Suppressor macrophage (primary cell): ENCODE measurements at places on chromosomes 13 and 19.
A peak's percentile ranks its signal among the peaks of the same experiment; 100 is the strongest.

GRCh38 chr13:22240716-22241115, 569.8 kb downstream of the FGF9 start:
- no peak for DNase-seq

DNA sequence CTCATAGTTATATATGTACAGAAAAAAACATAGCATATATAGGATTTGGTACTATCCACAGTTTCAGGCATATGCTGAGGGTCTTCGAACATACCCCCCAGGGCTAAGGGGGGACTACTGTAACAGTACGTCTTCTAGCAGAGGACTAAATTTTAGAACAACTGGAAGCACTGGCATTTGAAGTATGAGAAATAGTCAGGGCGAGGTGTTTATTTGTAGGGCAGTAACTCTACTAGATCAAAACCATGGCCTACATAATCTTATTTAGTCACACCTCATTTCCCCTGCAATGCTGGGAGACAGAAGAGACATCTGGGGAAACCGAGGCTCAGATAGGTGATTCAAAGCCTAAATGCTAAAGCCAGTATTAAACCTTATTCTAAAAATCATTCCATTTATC, 245.6 kb downstream of the DCT start:
- no peak for DNase-seq

DNA sequence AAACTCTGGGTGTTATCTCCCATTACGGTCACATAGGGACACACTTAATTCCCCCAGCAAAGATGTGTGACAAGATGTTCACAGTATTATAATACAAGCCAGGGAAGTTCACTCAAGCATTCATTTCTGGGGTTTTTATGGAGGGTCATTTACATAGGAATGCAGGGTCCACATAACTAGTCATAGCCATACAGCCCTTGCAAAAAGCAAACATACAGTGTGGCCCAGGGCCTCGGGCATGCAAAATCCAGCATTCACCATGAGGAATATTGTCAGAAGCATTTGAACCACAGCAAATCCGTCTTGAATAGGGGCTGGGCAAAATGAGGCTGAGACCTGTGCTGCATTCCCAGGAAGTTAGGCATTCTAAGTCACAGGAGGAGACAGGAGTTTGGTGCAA, 13.0 kb upstream of the ZNF460 start:
- DNase-seq: no peak

DNA sequence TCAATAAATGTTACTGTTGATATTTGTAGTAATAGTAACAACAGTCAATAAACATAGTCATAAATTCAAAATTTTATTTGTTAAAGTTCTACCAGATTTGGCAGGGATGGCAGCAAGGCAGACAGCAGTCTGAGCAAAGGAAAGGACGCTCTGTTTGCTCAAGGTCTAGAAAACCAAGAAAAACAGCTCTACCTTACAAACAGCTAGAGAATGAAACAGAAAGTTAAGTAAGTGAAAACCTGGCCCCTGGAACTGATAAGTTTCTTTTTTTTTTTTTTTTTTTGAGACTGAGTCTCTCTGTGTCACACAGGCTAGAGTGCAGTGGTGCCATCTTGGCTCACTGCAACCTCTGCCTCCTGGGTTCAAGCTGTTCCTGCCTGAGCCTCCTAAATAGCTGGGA, 27.9 kb downstream of the ENOX1 start:
- DNase-seq: no peak

- DNase-seq: no peak
These were observed 16.0 kb upstream of the GNA15 start for GRCh38 chr19:3119693-3120380.

DNA sequence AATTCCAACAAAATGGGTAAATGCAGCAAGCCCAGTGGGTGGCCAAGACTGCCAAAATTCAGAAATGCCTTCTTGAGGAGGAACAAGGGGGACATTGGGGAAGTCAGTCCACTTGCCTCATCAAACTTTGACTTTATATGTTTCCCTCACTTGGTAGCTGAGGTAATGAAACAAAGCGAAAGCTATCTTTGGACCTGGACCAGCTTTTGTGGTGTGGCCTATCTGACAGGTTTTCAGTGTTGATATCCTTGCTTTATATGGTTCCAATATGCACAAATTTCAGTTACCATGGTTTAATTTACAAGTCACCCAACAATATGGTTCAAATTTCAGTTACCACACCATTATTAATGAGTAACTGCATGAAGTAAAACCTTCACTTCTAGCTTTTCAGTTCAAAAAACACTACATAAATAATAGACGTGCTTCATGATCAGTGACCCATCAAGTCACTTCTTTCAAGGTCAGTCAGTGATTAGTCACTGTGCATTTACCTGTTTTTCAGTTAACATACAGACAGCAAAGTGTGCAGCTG, 17.7 kb upstream of the POU4F1 start:
- no peak for DNase-seq

DNA sequence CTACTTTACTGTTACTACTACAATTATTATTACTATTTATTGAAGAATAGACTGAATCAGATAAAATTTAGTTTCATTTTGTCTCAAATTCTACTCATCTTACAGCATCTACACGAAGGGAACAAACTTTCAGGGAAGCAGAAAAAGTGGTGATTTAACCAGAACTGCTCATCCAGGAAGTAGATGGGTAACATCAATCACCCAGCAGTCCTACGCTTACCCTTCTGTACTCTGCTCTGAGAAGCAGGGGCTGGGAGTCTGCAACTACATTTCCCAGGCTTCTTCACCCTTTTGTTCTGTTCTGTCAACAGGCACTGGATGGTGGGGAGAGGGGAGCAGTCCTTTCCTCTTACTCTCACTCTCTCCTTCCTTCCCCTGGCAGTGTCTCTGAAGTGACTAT, 31.4 kb upstream of the GGACT start:
- DNase-seq: no peak

DNA sequence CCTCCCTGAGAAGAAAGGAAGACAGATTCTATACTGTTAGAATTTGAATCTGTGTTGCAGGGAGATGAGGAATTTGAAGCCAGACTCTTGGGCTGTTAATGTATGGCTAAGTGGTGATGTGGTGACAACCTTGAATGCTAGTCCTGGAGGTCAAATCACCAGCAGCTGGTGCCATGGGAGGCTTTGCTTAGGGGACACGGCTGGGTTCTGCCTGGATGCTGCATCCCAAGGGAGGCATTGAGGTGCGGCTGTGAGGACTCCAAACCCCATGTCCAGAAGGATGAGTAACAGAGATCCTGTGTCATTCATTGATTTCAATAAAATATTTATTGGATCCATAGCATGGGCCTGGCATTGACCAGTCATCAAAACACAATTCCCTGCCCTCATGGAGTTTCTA, 42.3 kb downstream of the RFX2 start:
- no peak for DNase-seq

- DNase-seq: no peak
These were observed 169.1 kb downstream of the SHISA2 start for GRCh38 chr13:25882466-25883357.

DNA sequence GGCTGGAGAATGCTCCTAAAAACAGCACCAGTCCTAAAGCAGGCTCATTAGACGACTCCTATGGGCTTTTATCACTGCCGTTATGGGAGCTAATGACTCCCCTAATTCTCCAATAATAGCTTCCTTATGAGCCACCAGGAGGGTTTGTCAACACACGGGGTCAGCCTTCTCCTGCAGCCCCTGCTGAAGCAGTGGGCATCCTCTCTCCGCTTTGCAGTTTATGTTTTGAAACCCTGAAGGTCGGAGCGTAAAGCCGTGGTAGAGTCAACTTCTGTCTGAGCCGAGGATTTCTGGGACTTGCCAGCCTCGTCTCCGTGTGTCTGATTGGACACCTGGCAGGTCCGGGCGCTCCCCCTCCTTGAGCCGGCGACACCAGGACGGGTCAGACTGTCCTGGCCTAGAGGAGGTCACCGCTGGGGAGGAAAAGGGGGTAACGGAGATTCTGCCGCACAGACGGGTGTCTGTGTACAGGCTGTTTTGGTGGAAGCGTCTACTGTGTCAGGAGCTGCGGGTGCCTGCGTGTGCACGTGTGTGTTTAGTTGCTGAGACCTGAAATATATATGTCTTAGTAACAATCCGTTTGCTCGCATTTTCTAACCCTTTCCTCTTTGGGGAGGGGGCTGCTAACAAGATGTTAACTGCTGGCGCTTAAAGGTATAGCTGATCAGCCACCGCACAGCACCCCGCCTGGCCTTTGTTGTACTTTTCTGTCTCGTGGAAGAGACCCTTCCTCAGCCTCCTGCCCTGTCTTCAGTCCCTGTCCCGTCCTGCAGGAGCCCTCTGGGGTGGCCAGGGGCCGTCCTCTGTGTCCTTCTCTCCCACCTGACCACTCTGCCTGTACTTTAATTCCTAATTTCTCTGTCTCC, 1.9 kb downstream of the KDM4B start:
- DNase-seq: no peak

- no peak for DNase-seq
These were observed 437.0 kb downstream of the KLF12 start for GRCh38 chr13:73697166-73697565.

- DNase-seq: no peak
These were observed 22.5 kb downstream of the SERP2 start for GRCh38 chr13:44395976-44396694.

DNA sequence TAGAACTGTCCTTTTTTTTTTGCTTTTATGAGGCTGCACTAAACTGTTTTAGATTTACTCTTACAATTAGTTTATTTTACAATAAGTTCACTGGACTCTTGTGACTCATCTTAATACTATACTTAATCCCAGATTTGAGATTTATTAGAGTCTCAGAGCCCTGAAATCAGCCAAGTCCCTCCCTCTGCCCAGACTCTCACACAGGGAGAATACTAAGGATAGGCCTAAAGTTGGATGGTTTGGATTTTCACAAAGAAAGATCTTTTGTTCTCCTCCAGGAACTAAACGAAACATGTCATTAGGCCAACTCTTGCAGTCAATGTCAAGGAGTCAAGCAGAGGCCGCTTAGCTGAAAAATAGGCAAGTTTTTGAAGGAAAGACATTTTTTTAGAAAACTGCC, 42.7 kb upstream of the MIR17HG start:
- DNase-seq: no peak

GRCh38 chr19:55400281-55401087, 7.1 kb downstream of the UBE2S start:
- DNase-seq: no peak

DNA sequence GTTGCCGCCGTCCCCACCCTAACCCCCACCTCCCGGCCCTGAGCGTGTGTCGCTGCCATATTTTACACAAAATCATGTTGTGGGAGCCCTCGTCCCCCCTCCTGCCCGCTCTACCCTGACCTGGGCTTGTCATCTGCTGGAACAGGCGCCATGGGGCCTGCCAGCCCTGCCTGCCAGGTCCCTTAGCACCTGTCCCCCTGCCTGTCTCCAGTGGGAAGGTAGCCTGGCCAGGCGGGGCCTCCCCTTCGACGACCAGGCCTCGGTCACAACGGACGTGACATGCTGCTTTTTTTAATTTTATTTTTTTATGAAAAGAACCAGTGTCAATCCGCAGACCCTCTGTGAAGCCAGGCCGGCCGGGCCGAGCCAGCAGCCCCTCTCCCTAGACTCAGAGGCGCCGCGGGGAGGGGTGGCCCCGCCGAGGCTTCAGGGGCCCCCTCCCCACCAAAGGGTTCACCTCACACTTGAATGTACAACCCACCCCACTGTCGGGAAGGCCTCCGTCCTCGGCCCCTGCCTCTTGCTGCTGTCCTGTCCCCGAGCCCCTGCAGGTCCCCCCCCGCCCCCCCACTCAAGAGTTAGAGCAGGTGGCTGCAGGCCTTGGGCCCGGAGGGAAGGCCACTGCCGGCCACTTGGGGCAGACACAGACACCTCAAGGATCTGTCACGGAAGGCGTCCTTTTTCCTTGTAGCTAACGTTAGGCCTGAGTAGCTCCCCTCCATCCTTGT, 6.4 kb downstream of the YIPF2 start:
- DNase-seq: no peak

- peak; percentile 62 for DNase-seq
These were observed 6.5 kb upstream of the LIPE start for GRCh38 chr19:42433503-42434260.

DNA sequence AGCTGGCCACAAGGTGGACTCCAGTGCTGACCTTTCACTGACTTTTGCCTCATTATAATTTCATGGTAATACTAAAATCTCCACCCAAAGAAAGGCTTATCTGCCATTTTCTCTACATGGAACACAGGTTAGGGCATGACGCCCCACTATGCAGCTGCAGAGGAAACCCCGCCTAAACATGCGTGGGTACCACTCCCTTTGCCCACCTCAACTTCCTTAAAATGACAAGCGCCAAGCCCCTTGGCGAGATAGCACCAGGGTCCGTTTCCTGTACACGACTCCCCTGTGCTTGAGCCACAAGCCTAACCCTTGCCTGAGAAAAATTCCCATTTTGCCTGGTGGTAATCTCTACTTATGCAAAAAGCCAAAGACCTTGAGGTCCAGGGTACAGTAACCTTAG, 36.0 kb upstream of the PABPC3 start:
- DNase-seq: no peak

DNA sequence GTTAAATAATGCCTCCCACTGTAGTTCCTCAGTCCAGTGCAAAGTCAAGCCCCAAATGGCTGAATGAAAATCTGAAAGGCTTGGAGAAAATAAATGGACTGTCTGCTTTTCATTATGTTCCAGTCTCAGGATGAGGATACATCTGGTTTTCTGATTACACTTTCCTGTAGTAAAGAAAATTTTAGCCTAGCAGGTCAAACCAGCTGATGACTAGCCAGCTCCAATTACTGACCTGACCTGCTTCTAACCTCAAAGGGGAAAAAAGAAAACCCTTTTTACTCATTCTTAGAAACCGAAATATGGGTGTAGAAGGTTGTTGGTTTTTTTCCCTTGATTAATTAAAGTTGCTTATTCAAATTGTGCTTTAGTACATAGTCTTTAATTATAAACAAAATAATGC, 418.4 kb downstream of the EFNB2 start:
- no peak for DNase-seq

DNA sequence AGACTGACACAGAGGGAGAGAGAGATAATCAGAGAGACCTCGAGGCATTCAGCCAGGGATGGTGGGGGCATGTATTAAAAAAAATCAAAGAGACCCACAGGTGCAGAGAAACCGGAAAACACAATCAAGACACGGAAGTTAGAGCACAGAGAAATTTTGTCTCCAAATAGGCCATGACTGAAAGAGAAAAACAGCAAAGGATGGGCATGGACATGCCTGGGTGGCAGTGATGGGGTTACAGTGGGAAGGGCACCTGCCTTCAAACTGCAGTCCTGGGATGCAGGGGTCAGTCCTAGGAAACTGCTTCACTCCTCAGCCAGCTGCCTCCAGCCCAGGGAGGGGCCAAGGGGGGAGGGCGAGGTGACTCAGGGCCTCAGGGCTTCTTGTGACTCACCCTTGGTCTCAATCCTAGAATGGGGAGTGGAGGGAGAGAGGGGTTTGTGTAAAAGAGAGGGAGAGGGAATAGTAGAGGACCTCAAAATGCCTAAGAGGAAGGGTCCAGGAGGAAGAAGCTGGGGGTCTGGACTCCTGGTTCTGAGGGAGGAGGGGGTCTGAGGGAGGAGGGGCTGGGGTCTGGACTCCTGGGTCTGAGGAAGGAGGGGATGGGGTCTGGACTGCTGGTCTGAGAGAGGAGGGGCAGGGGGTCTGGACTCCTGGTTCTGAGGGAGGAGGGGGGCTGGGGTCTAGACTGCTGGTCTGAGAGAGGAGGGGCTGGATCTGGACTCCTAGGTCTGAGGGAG, 3.6 kb upstream of the KCNN4 start:
- peak; percentile 85 for DNase-seq

- no peak for DNase-seq
These were observed 2.7 kb downstream of the CYP4F3 start for GRCh38 chr19:15643387-15643786.
